ENCODE measurements at places on chromosomes 7 and 10.

DNA sequence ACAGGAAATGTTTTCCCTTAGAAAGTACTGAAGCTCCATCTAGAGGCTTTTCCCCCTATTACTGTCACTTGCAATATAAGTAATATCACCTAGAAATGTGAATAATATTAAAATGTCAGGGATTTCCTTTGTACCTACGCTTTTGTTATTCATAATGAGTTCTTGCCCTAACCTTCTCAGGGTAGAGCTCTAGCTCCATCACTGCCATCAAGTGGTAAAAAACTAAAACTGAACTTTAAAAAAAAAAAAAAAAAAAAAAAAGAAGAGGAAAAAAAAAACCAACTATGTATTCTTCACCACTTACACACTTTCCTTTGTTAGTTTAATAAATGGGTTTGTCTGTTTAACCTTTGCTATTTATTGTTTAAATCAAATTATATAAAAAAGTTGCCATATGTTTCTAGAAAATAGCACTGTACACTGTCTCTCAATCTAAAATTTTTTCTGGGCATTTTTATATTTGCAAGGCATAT lies 49.9 kb downstream of the DNAJC1 start:
- DNase-seq = no peak

GRCh38 chr7:50145801-50146338 lies 52.8 kb upstream of the ZPBP start:
- DNase-seq = no peak

DNA sequence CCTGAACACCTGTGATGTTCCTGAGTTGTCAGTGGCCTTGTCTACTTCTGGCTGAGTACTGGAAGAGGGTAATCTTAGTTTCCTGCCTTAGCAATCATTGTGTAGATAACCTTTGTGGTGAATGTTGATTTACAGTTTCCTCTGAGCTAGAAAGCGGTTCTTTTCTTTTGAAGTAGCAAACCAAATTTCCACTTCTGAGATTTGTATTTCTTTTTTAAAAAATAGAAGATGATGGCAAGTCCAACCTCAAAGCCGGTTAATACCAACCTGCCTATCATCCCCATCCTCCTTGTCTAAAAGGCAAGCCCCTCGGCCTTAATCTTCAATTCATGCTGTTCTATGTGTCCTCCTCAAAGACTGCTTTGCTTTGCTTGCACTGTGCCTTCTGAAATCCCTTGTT lies 12.5 kb upstream of the PALS2 start:
- DNase-seq = no peak

DNA sequence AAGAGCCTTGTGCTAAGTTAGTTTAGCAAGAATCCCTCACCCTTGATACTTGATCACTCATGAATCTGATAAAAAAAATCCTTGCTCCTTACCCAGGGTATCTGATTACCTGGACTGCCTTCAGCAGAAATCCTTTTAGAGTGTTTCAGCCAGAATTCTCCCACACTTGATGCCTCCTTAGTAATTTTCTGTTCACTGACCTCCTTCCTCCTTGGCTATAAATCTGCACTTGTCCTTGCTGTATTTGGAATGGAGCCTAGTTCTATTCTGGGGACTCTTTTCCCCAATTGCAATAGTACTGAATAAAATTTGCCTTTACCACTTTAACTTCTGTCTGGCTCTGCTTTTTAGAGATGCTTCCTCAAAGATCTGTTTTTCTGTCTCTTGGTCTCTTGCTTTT lies 84.9 kb downstream of the RPS24 start:
- DNase-seq = no peak

GRCh38 chr7:110593355-110593754 lies 497.6 kb upstream of the LRRN3 start:
- DNase-seq = no peak

GRCh38 chr7:148650232-148650858 lies 48.4 kb upstream of the CUL1 start:
- DNase-seq = no peak

DNA sequence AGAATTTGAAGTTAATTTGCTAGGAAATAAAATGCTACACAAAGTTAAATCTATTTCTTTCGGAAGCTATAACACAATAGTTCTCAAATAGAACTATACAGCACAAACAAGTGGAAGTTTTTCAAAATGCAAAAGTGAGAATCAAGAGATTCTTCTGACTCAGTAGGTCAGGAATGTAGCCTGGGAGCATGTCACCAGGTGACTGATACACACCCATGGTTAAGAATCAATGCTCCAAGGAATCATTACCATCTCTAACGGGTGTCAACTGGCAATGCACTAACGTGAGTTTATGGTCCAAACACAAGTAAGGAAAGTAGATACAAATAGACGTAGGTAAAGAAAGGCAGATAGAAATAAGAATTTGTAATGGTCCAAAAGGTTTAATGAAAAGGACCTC lies 170.5 kb downstream of the SRPK2 start:
- no peak for DNase-seq

DNA sequence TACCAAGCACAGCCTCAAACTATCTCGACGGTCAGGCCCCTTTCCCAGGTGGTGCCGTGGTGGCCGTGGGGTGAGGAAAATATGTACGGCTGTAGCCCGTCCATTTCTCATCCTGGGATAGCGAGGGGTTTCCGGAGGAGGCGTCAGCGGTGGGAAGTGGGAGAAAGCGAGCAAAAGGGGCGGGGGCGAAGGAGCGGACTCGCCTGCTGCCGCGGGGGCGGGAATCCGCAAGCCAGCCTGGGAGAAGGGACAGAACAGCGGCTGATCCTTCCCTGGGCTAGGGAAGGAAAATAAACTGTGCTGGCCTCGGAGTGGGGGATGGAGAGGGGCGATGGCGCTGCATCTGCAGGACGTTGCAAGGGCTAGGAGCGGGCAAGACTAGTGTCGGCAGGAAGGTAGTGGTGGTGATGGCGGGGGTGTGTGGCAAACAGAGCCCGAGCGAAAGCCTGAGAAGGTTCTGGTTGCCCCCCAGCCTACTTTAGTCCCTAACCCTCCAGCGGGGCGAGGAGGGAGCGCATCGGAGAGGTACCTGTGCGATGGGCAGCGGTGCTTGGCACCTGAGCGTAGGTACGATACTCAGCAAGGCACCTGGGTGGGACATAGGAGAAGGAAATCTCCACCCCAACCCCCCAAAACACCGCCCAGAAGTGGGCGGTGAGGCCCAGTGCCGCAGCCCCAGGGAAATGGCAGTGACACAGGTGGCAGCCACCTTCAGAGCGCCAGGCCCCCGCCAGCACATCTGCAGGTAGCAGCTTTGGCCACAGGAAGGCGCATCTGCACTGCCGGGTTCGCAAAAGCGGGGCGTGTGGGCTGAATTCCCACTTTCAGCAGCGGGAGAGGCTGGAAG lies 49.9 kb upstream of the STEAP1B start:
- no peak for DNase-seq

DNA sequence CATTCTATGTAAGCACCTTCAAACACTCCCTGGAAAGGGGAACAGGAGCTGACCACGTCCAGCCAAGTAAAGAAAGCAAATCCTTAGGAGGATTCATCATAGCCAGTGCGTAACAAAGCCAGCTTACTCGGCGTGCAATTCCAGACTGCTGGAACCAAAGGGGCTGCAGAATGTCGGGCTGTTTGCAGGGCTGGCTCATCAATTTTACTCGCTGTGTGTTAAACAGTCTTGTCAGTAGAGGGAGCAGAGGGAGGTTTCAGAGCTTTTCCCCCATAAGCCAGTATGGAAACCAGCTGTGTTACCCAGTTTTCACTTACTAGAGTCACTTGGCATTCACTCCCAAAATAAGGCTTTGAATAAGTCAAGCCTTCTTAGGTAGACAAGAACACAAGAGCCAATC lies 127.1 kb downstream of the KMT2E start:
- no peak for DNase-seq

DNA sequence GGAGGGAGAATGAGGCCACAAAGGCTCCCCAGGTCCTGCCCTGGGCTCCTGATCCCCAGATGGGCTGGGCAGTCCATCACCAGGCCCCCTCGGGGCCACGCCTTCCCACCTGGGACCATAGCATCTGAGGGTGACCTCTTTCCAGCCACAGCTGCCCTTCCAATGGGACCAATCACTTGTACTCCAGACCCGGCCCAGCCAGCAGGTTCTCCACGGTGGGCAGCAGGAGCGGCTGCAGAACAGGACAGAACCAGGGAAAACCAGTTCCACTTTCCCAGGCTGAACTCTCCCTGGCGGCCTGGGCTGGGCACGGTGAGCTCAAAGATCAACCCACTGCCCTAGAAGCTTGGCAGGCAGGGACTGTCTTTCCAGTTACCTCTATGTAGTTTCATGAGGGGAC lies 257.6 kb downstream of the MAD1L1 start:
- no peak for DNase-seq

DNA sequence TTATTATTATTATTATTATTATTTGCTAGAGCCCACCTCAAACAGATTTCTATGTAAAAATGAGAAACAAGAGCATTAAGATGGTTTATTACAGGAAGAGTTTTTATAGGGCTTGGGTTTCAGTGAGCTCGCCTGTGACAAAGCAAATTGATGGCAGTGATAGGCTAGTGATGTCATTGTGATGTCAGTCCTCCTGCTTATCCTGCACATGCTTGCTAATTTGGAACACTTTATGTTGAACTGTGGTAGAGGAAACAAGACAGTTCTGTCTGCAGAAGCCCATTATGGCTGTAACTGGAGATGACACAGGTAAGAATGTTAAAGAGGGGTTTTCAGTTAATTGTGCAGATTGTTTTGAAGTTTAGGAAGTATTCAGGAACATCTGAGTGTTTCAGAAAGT lies 68.3 kb downstream of the CREM start:
- DNase-seq = no peak

- no peak for DNase-seq
Observed at GRCh38 chr7:112136271-112137008, 69.8 kb downstream of the DOCK4 start.

DNA sequence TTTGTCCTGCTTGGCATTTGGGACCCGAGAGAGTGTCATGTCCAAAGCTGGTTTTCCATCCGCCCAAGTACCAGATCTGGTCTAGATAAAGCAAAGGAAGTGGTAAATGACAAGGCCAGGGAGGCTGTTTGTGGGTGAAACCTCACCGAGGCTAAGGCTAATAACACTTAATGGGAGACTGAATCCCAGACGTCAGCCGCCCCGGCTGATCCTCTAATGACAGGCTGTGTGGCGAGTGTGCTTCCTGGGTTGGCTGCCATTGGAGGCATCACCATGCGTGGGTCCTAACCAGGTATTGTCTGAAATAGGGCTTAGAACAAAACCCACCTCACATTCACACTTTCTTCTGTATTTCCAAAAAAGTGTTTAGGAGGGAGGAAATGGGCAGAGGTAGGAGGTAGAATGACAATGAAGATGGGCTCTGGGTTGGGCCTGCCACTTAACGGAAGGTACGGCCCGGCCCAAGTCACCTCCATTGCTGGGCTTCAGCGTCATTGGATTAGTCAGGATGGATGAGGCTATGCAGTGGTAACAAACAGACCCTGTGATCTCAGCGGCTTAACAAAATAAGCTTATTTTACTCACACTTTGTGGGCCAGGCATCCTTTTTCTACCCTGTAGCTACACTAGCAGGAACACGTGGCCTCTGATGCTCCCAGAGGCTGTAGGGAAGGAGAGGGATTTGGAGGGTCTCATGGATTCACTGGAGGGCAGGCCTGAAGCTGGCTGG lies 59.7 kb downstream of the PROSER2 start:
- no peak for DNase-seq

- DNase-seq = no peak
Observed at GRCh38 chr7:103803631-103804030, 185.8 kb downstream of the RELN start.

- no peak for DNase-seq
Observed at GRCh38 chr10:69679736-69680135, 49.7 kb downstream of the FAM241B start.

GRCh38 chr7:6706666-6707407 lies at the start of gene ZNF12:
TSS of gene ZNF12 (minus strand) at chr7:6706947. CDS start at chr7:6705173, 1,774 bp downstream.
- peak; percentile 95 for DNase-seq

DNA sequence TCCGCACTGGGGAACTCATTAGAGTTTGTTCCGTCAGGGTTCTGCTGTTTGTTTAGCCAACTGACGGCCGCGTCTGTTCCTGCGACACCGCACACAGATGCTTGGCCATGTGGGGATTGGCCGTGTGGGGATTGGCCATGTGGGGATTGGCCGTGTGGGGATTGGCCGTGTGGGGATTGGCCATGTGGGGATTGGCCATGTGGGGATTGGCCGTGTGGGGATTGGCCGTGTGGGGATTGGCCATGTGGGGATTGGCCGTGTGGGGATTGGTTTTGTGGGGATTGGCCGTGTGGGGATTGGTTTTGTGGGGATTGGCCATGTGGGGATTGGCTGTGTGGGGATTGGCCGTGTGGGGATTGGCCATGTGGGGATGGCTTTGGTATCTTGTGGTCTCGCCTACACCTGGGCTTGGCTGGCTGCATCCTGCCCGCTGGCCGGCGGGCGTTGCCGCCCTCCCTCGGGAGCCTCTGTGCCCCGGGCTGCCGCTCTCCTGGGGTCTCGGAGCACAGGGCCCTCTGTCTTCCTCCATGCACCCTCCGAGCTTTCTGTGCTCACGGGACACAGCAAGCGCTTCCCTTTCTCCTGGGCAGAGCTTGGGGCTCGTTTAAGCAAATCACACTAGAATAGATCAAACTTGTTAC lies 62.5 kb downstream of the NKX6-2 start:
- DNase-seq = no peak

DNA sequence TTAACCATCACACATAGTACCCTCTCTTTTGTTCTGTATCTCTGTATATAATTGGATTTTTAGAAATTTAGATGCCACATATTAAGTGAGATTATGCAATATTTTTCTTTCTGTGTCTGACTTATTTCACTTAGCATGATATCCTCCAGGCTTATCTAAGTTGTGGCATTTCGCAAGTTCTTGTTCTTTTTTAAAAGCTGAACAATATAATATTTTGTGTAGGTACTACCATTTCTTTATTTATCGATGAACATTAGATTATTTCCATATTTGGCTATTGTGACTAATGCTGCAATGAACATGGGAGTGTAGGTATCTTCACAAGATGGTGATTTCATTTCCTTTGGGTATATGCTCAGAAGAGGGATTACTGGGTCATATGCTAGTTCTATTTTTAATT lies 295.0 kb downstream of the SUGCT start:
- no peak for DNase-seq

GRCh38 chr7:67760971-67761370 lies 764.3 kb downstream of the TYW1 start:
- DNase-seq = no peak

- no peak for DNase-seq
Observed at GRCh38 chr7:5681979-5682546, 99.4 kb downstream of the RNF216 start.

DNA sequence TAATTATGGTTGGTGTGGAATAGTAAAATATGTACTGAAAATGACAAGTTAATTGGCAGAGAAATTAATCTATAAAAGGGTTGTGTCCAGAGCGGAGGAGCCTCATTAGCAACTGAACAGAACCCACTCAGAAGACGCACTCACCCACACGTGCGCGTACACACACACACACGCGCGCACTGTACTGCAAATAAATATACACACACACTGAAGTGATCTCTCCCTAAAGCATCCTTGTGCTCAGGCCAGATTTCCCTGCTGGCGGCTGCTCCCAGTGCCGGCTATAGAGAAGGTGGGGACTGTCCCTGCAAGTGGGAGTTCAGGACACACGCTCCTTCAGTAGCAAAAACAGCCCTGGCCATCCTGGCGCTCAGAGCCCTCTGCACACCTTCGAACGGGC lies 85.2 kb downstream of the CHST15 start:
- no peak for DNase-seq

- DNase-seq = no peak
Observed at GRCh38 chr10:44071479-44071878, 313.4 kb downstream of the CXCL12 start.

GRCh38 chr10:63633677-63634487 lies 112.7 kb downstream of the REEP3 start:
- no peak for DNase-seq
